ENCODE measurements at places on chromosomes 2 and 18.

- no peak for DNase-seq
Observed at GRCh38 chr2:240216167-240216566, 75.7 kb upstream of the OTOS start.

DNA sequence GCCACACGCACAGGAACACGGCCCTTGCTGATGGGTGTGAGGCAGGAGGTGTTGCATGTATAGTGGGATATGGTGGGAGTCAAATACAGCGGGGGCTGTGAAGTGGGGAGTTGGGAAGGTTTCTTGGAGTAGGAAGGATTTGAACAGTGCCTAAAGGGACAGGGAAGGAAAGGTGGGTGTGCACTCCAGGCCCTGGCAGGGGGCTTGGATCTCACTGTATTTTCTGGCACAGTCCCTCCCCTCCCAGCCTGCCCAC lies 6.9 kb downstream of the RAB31 start:
- DNase-seq, result no peak

GRCh38 chr2:216410550-216410949 lies 1.7 kb upstream of the SMARCAL1 start:
- DNase-seq, result no peak

DNA sequence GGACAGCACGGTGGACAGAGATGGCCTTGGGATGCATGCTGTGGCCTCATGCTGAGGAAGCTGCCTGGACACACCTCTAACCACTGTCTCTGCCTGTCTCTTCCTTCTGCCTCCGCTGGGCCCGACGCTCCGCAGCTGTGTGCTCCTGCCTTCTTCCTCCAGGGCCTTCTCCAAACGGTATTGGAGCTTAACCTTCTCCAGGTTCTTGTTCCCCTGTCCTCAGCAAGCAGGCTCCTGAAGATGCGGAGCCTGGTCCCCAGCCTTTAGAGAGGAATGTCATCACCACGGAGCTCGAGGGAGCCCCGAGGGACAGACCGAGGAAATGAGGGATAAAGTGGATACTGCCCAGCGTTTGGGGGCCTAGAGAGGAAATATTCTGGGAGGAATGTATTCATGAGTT lies 155.1 kb downstream of the DYSF start:
- DNase-seq, result no peak

DNA sequence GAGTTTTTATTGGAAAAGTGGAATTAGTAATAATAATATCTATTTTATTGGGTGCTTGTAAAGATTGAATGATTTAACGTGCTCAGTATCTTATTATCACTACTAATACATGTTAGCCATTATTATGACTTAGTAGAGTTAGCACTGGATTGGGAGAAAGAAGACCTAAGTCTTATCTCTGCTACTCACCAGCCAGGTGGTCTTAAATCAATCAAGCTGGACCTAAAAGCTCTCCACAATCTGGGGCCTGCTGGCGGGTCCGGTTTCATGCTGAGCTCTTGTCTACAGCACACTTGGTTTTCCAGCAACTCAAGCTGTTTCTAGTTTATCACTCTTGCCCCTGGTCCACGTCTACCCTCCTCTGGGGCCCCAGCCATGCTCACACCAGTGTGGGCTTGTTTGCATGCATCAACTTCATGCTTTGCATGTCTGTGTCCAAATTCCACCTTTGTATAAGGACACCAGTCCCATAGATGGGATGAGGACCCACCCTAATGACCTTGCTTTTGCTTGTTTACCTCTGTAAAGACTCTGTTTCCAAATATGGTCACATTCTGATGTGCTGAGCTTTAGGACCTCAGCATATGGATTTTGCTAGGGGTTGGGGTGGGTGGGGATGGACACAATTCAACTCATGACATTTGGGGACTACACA lies 363.1 kb downstream of the LPIN1 start:
- no peak for DNase-seq

GRCh38 chr2:86417961-86418360 lies 23.2 kb upstream of the KDM3A start:
- DNase-seq, result peak; percentile 48

DNA sequence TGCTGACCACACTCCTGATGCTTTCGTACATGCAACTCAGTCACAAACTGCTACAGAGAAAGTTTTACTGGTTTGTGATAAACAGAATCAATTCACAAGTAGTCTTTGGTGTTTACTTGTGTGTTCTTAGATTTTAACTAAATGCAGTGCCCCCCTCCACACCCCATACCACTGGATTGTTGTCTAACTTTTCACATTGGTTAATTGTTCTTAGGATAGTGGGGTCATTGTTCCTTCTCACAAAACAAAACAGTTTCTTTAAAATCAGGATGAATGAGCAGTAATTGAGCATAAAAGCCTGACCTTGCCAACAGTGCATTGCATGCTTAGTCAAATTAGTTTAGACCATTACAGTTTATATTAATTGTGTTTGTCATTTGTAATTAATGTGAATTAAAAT lies 14.1 kb upstream of the PNPT1 start:
- DNase-seq, result no peak

GRCh38 chr2:102086150-102086872 lies 56.2 kb upstream of the IL1R1 start:
- no peak for DNase-seq

DNA sequence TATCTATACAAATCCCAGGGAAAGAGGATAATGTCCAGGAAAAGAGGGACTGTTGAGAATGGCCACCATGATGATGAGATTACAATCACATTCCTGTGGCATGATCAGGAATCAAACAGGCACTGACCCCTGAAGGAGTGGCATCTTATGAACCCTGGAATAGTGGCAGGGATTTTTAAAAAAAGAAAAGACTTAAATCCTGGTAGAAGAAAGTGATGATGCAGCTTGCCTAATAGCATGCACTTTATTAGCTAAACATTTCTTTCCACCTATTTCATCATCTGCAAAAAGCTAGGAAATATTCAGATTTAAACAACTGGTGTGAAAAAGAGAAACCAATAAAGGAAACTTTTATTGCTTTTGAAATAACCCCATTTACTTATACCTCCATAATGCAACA lies 87.2 kb upstream of the FSHR start:
- DNase-seq, result no peak

DNA sequence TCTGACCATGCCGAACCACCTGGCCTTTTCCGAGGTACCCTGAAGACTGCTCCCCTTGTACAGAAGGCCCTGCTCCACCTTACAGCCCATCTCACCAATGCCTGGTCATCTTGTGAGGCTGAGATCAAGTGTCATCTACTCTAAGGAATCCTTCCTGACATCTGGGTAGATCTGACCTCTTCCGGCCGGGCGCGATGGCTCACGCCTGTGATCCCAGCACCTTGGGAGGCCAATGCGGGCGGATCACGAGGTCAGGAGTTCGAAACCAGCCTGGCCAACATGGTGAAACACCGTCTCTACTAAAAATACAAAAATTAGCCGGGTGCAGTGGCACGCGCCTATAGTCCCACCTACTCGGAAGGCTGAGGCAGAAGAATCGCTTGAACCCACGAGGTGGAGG lies 2.1 kb upstream of the RIOK3 start:
- no peak for DNase-seq

DNA sequence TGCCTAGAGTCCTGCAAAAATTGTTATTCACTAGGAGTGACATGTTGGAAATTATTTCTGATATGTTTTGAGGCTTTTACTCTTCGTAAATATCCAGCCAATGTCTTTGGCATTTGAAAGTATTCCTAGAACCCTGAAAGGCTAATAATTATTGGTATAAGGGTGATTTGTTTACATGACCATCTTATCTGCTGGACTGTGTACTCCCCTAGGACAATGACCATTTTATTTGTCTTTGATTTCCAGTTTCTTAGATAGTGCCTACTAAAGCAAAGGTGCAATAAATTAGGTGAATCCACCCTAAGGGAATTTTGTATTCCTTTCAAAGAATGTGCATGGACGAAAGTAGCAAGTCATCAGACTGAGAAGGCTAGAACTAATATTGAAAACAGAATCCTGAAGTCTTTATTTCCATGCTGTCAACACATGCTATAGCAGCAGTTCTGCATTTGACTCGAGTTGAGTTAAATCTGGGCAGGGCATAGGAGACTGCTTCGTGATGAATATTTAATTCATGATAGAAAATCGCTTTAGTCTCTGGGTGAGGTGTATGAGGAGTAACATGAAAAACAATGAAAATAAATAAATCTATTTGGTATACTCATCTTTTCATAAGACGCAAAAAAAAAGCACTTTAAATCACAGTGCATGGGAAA lies 235.7 kb downstream of the GPD2 start:
- no peak for DNase-seq

DNA sequence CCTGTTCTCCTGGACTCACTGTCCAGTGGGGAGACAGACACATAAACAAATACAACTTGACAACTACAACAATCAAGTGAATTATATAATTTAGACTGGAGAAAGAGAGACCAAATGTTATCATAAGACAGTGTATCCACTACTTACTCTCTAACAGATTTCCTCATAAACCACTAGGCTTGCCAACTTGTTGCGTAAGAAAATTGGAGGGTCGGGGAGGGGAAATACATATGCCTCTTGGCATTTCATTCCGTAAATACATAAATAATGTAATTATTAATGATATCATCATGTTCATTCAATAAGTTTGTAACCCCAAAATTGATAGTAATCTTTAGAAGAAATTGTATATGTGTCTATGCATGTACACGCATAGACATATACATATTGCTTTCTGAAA lies 14.9 kb downstream of the RAB6D start:
- DNase-seq, result no peak

DNA sequence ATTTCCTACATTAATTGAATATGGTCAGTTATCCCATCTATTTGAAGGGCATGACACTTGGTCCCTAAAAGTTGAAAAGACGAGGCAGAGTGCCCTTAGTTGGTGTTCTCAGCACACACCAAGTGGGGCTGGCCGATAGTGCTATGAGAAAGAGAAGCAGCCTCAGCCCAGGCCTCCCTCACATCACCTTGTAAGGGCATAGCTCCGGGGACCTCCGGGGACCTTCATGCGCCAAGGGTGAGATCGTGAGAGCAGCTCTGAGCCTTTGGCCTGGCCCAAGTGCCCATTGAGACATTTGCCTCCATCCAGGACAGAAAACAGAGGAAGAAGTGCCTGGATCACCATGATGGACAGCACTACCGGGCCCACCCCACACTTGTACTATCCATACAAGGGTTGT lies 244.3 kb upstream of the COPS8 start:
- DNase-seq, result no peak

DNA sequence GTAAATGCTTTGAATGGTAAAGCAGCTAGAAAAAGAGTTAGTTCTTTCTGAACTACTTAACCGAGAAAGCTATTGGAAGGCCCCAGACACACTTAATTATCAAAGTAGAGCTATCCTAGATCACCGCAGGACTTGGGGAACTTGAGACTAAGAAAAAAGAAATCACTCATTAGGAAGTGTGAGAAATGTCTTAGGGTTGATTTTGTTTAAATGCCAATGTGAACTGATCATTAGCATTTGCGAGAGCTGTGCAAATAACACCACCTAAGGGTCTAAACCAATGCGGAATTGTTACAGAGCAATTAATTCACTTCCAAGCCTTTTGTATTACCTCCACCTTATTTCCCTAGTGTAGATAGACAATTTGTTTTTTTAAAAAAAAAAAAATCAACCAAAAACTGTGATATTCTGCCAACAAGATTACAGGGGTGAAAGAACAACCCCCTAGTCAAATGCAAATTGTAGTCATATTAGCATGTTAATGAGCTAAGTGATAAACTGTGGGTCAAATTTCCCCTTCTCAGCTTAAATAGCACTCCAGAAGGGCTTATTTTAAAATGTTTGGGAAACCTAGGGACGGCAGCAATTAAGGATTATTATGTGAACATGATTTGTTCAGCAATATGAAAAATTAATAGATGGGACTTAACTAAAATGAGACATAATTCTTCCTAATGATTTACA lies 246.2 kb upstream of the STON1 start:
- DNase-seq, result no peak

DNA sequence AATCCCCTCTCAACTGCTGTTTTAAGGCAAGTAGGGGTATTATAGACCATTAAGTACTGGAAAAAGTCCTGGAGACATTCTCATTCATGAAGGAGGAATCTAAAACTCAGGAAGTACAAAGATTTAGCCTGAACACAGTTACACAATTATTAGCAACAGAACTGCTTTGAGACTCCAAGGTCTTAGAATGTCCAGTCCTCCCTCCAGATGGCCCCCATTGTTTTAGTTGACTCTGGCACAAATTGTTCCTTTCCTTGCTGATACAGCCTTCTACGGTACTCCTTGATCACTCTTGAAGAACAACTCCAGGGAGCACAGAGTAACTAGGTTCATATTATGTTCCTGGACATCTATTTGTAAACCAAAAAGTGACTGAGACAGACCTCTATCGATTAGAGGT lies 210.1 kb upstream of the RND3 start:
- DNase-seq, result no peak

DNA sequence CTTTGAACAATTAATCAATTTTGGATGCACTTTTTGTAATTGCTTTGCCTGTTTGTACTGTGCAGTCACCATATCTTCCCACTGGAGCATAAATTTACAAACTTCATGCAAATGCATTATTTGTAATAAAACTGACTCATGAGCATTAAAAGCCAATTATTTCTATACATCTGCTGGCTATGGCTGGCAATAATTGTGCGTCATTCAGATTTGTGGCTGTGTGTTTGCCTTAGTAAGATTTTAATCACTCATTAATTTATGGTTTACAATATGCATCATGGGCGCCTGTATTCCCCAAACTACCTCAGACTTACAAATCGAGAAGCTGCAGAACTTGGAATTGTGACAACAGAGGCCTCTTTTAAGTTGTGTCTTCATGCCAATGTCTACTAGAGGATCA lies 132.4 kb upstream of the TRIB2 start:
- no peak for DNase-seq

- DNase-seq, result no peak
Observed at GRCh38 chr18:8911408-8912340, 190.8 kb upstream of the NDUFV2 start.

GRCh38 chr2:199950396-199950795 lies 4.9 kb downstream of the TYW5 start:
- no peak for DNase-seq

DNA sequence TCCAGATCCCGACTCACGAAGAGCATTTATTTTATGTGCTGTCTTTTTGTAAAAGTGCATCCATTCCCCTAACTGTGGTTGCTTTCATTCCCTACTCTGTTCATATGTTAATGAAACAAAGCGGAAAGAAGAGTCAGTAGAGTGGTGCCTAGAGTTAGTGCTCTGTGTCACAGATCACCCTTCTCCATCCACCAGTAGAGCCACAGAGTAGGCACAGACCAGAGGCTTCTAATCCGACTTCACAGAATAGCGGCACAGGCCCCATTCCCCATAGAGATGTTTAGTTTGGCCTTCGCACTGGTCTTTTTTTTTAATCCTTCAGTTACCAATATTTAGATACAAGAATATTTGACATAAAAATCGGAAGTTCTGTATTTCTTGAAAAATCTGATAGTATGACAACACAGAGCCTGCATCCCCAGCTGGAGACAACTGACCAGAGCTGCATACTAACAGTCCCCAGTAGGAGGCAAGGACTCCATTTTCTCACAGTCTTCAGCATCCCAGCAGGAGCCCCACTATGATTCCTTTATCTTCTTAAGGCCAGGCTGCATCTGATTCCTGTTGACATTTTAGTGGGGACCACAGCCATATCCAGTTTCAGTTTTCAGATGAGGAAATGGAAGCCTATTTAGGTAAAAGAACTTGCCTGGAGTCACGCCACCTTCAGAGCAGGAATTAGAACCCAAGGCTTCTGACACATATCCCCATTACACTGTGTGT lies 7.0 kb downstream of the G6PC2 start:
- DNase-seq, result no peak
